T-cell (primary cell): ENCODE measurements at places on chromosomes 7 and 10.
A peak's percentile ranks its signal among the peaks of the same experiment; 100 is the strongest.

GRCh38 chr10:128631801-128632241, 505.6 kb upstream of the MKI67 start:
- DNase-seq = no peak

DNA sequence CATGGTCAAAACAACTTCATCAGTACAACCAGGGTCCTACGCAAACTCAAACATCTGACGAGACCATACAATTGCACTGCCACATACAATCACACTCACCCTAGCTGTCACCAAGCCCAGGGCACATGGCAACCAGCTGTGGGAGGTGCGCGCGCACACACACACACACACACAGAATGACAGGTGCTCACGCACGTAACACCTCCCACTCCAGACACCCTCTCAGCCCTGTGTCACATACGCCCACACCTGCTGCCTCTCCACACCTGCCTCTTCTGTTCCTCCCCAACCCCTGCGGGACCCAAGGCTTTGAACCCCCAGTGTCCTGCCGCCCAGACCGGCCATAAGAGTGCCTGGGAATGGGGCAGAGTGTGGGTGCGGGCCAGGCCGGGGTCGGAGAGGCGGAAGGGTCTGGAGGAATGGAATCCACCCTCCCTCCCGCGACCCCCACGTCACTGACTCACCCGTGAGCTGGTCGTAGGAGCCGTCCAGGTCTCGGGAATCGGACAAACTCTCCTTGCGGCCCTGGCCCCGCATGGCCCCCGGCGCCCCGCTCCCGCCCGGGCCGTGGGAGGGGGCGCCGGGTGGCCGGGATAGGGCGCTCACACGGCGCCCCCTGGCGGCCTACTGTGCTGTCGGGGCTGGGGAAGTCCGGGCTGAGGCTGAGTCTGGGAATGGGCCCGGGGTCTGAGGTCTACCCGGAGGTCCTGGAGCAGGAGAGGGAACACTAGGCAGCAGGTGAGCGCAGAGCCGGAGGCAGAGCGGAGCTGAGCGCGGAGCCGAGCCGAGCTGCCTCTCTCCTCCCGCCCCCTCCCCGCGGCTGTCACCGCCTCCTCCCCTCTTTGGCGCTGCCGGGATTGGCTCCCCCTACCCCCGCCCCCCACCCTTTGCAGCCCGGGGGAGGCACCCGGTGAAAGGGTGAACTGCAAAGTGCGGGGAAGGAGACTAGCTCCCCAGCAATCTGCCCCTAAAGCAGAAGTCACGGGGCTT, at the start of gene KCNIP2:
TSS of gene KCNIP2 (minus strand) at position 769 of the 990 bp plus-strand sequence. CDS start at position 537, 232 bp downstream.
- peak; percentile 48 for DNase-seq

GRCh38 chr7:25926009-25926408, 226.0 kb upstream of the NFE2L3 start:
- no peak for DNase-seq

DNA sequence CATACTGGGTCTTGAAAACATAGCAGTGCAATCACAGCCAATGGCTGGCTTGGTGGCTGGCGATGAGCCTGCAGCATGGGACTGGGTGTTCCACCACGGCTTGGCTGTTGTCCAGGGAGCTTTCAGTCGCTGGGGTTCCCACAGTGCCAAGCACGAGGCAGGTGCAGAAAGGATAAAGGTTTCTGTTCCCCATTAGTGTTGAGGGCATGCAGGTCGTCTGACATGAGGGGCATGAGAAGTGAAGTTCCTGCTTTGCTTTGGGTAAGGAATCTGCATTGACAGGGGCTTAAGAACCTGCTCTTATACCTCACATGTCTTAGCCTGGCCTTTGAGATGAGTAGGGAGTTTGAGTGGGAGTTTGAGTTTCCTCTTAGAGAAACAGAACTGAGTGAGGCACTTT, 9.0 kb upstream of the CFTR start:
- DNase-seq = no peak

GRCh38 chr7:156046031-156046560, 233.8 kb upstream of the SHH start:
- DNase-seq = no peak

DNA sequence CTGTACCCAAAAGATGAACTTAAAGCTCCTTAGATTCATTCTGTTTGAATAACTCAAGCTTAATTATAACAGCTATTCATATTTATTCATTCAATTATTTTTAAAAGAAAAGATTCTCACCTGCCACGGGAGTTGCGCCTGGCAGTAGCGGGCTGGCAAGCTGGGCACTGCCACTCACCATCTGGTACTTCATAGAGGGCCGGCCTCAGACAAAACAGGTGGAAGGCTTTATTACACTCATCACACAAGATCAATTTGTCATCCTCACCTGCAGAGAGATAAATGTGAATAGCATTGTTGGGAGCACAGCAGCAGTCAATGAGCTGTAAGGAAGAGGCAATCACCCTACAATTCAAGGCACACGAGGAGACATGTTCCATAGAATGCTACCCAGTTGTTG, 15.8 kb downstream of the FZD9 start:
- no peak for DNase-seq

DNA sequence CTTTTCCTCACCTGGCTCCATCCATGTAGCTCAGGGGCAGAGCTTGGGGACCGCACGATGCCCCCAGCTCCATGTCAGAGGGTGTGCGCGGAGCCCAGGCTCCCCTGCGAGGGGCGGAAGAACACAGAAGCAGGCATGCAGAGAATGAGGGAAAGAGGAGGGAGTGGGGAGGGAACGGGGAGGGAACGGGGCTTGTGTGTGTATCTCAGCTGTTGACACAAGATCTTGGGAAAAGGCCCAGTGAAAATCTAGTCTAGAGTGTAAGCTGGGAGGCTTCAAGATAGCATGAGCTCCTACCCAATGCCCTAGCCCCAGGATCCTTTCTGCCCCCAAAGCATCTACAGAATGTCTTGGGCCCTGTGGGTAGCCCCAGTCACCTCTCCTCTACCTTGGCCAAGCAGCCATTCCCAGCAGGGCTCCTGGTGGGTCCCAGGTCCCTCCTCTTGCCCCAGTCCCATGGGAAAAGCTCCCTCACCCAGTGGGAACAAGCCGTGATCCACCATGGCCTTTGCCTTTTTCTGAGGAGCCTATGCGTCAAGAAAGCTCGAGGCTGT, 25.1 kb upstream of the NDST2 start:
- DNase-seq = no peak

- DNase-seq = no peak
Observed at GRCh38 chr7:52944921-52945320, 90.5 kb upstream of the POM121L12 start.

GRCh38 chr7:573269-573932, 53.8 kb upstream of the PDGFA start:
- no peak for DNase-seq

GRCh38 chr10:43683451-43684291, 35.0 kb upstream of the ZNF32 start:
- DNase-seq = no peak

DNA sequence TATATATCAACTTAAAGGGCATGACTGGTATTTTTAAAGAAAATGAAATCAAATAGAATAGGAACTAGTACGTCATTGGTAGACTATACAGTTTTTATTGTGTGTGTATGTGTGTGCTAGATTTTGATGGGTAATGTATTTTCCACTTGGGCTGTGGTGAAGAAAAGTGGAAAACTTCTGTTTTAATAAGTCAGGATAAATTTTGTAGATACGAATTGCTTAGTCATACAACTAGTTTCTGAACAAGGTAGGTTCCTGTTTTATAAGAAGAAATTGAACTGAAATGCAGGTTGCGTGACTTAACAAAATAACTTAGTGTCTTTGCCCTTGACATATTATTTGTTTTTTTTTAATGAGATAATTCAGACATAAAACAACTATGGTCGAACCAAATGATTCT, 24.3 kb downstream of the UBN2 start:
- DNase-seq = no peak

- DNase-seq = no peak
Observed at GRCh38 chr10:35226507-35226906, 99.9 kb downstream of the CREM start.

- DNase-seq = no peak
Observed at GRCh38 chr10:108901781-108902618, 1021.3 kb downstream of the XPNPEP1 start.

- DNase-seq = no peak
Observed at GRCh38 chr10:61973169-61973568, 71.7 kb downstream of the ARID5B start.

DNA sequence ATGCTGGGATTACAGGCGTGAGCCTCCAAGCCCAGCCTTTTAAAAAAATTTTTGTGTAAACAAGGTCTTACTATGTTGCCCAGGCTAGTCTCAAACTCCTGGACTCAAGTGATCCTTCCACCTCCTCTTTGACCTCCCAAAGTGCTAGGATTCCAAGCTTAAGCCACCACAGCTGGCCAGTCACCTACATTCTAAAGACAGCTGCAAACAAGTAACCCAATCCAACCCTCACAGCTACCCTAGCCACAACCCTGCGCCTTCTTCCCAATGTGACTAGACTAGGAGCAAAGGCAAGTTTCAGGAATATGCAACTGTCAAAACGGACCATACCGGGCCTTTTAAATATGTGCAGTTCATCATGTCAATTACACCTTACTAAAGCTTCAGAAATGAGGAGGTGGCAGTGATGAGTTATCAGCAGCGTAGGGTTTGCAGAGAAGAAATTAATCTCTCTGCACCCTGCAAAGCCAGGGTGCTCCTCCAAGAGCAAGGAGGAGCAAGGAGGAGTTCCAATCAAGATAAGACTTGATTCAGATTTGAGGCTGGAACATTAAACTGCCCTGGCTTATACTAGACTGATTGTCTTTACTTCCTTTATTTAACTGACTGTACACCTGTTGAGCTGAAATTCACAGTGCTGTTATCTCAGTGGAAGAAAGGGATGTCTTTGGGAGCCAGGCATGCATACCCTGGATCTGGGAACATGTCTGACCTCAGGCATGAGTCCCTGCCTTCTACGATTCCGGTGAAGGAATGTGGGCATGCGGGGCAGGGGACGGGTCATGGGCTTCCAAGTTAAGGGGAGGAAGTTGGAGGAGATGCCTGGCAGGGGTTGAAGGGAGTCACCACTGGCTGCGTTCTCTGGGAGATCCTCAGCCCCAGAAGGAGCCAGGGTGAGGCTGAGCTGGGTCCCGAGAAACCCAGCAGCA, 15.5 kb upstream of the TMEM120A start:
- no peak for DNase-seq

DNA sequence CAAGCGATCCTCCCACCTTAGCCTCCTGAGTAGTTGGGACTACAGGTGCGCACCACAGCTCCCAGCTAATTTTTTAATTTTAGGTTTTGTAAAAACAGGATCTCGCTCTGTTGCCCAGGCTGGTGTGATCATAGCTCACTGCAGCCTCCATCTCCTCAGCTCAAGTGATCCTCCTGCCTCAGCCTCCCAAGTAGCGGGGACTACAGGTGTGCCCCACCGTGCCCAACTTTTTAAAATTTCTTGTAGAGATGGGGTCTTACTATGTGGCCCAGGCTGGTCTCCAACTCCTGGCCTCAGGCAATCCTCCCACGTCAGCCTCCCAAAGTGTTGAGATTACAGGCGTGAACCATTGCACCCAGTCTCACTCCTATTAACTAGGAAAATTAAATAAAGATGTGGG, 7.5 kb downstream of the TMEM225B start:
- no peak for DNase-seq

DNA sequence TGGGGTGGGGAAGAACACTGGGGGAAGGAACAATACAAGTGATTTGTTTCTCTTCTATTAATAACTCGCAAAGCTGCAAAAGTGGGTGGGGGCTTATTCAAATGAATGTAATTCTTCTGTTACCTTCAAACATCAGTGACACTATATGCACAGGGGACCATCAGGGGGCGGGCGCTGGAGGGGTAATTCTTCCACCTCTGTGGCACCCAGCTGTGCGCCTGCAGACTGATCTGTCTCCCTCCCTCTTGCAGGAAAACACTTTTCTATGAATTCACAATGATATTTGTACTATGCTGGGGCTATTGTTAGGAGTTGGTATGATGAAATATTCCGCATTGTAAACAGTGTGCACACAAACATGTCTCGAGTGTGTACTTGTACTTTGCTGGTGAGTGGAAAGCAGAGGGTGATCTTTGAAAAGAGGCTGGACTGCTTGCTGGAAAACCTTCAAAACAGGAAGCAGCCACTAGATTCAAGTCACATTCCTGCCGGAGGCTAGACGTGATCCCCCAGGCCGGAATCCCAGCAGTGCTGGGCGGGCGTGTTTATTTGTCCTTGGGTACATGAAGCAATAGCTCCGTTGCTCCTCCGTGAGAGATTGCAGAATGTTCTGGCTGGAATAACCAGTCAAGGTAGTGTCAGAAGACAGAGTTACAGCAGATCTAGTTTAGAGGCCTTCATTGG, 15.8 kb upstream of the BNIP3 start:
- DNase-seq = no peak

GRCh38 chr10:102433619-102434046, 1.3 kb upstream of the CUEDC2 start:
- no peak for DNase-seq

DNA sequence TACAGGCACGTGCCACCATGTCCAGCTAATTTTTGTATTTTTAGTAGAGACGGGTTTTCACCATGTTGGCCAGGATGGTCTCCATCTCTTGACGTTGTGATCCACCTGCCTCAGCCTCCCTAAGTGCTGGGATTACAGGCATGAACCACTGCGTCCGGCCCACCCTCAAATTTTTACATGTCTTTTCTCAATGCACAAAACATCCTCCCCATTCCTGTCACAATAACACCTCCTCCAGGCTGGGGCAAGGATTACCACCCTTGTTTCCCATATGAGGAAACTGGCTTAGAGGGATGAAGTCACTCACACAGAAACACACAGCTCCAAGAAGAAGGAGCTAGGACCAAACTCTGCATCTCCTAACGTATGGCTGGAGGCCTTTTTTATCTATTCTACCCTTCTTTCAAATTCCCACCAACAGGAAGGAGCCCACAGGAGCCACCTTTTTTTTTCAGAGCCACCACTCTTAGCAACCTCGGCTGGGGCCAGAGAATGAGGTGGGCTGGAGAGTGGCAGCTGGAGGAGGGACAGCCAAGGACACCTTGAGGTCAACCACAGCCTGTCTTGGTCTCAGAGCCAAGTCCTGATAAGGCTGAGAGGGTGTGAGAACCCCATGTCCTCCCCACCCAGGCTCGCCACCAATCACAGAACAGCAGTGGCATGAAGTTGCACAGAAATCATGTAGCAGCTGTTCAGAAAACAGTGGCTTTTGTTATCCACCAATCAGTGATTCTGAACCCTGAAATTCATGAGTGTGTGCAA, 113.1 kb upstream of the PDLIM1 start:
- DNase-seq = no peak

GRCh38 chr10:3107426-3107961, 40.1 kb downstream of the PFKP start:
- DNase-seq = no peak

- DNase-seq = no peak
Observed at GRCh38 chr10:68576118-68576517, 16.0 kb downstream of the TET1 start.

DNA sequence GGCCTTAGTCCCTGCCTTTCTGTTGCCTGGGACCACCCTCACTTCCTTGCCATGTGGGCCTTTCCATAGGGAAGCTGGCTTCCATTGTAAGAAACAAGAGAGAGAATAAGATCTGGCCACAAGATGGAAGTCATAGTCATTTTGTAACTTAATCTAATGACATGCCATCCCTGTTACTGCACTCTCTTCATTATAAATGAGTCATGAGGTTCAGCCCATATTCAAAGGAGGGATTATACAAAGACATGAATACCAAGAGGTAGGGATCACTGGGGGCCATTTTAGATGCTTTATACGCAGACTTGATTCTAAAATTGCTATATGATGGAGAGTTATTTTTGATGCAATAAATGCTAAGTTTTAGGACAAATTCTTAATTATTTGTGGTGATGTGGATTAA, 75.2 kb upstream of the CELF2 start:
- no peak for DNase-seq

- DNase-seq = no peak
Observed at GRCh38 chr10:82969405-82969804, 1094.4 kb downstream of the NRG3 start.

GRCh38 chr7:27189295-27189996, 4.4 kb upstream of the HOXA11 start:
- DNase-seq = no peak
